GM19239 (cell line): ENCODE measurements at places on chromosomes 11 and 22.
A peak's percentile ranks its signal among the peaks of the same experiment; 100 is the strongest.

- DNase-seq = no peak
Measured at GRCh38 chr11:9747828-9748227, 84.0 kb downstream of the SWAP70 start.

- DNase-seq = no peak
Measured at GRCh38 chr11:35980686-35981390, 37.0 kb downstream of the LDLRAD3 start.

DNA sequence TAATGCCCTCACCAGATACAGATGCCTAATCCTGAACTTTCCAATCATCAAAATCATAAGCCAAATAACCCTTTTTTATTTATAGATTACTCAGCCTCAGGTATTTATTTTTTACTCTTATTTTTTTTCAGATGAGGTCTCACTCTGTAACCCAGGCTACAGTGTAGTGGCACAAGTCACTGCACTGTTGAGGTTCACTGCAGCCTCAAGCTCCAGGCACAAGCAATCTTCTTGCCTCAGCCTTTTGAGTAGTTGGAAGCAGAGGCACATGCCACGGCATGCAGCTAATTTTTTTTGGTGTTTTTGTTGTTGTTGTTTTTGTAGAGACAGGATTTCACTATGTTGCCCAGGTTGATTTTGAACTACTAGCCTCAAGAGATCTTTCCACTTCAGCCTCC lies 49.5 kb downstream of the TTC28 start:
- DNase-seq = no peak

DNA sequence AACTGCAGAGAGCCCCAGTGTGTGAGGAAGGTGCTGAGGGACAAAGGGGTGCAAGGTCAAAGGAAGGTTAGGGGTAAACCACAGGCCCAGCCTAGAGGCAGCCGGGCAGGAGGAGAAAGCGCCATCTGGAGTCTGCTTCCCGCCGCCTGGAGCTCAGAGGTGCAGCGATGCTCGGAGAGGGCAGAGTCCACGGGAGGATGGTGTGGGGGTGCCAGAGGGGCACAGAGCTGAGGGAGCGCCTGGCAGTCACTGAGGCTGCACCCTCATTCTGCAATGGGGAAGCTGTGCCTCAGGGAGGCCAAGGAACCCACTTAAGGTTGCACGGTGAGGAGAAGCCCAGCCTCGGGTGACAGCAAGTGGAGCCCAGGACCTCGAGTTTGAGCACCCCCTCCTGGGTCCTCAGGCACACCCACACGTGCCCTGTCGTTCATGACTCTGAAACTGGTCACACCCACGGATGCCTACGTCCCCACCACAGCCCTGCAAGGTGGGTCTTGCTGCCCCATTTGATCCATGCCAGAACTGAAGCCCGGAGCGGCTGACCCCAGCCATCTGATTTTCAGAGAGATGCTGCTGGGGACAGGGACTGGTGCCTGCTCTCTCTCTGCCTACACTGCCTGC lies 1.6 kb downstream of the IL2RB start:
- DNase-seq = no peak

- no peak for DNase-seq
Measured at GRCh38 chr11:86230921-86231434, 13.6 kb upstream of the EED start.

DNA sequence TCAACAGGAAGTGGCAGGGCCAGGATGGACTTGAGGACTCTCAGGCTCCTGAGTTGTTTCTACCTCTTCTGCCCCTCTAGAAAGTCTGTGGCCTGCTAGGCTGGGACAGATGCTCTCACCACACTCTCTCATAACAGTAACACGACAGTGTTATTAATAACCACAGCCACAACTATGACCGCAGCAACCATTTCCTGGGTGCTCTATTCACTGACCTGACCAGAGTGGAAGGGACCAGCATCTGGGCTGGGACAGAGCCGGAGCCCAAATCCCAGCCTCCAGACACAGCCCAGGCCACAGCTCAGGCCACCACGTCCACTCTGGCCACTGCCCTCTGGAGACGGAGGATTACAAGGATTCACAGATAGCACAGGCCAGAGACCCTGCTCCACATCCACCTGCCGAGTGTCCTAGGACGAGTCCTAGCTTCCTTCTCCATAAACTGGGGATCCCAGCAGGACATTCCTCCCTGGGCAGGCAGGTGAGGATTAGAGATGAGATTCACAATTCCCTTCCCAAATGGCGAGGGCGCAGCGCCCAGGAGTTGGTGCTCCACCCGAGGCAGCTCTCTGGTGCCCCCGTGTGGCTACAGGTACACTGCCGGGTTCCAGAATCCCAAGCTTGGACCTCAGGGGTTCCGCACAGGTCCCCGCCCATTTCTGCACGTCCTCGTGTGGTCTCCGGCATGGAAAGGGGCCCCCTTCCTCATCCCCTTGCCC lies 7.1 kb downstream of the PNPLA5 start:
- DNase-seq = peak; percentile 71

GRCh38 chr11:9066433-9066925 lies 24.9 kb downstream of the SCUBE2 start:
- no peak for DNase-seq

GRCh38 chr11:75346296-75346695 lies 5.2 kb downstream of the ARRB1 start:
- no peak for DNase-seq

DNA sequence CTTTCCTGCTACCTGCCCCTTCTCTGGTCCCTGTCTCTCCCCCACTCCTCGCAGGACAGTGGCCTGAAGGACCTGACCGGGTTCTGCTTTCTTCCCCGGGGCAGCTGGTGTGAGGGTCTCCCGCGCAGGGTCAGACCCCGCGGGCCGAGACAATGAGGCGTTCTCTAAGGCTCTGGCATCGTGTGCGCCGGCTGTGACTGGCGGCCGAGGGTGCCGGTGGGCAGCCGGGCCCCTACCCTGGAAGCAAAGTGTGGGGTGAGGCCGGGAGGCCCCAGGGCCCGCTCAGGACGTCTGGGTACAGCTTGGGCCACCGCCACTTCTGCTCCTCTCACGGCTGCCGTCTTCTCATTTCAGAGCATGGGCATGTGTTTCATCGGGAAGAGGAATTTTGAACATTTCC lies 16.3 kb downstream of the TRMU start:
- no peak for DNase-seq

DNA sequence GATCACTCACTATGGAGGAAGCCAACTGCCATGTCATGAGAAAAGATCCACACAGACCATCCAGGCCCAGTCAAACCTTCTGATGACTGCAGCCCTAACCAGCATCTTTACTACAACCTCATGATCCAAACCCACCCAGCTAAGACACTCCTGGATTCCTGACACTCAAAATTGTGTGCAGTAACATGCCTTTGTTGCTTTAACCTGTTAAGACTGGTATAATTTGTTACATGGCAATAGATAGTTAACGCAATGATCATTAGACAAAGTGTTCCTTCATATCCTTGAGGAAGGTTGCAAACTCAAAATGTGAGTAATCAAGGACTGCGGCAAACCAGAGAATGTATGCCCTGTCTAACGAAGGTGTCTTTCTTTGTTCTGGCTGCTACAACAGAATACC lies 47.1 kb upstream of the CSNK2A3 start:
- no peak for DNase-seq

GRCh38 chr11:79227767-79228755 lies 212.8 kb downstream of the TENM4 start:
- DNase-seq = no peak

DNA sequence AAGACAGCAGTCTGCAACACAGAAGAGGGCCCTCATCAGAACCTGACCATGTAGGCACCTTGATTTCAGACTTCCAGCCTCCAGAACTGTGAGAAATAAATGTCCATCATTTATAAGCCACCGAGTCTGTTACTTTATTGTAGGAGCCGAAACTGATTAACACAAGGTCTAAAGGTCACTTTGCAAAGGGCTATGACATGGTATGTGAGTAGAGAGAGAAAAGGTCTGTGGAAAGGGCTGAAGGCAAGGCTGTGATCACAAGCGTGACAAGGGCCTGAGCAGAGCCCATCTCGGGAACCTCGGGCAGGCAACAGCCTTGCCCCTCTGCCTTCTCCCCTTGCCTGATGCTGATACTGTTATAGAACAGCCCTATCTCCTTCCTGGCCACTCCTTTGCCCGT lies 73.4 kb upstream of the TEAD1 start:
- DNase-seq = no peak

DNA sequence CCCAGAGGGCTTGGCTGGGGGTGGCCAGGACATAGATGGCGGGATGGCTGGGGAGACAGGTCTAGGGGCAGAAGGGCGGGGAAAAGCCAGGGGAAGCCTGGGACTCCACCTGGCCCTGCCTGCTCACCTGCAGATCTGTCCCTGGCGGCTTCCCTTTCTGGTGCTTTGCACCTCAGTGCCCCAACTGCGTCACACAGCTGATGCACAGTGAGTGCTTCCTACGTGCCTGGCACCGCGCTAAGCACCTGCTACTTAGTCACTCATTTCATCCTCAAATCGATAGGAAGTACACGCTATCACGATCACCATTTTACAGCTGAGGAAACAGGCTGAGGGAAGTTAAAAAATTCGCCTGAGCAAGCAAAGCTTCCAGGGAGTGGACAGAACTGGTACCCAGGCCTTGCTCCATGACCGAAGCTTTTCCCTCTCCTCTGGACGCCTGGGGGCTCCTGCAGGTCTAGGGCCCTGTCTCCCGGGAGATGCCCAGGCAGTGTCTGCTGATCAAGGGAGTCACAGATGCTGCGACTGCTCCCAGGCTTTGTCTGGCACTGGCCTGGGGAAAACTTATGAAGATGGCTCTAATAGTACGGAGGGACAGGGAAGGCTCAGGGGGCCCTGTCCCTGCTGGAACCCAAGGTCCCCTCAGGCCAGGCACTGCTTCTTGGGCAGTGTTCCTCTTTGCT lies 63.0 kb upstream of the TTLL12 start:
- DNase-seq = no peak

GRCh38 chr11:30775233-30775522 lies 189.0 kb upstream of the MPPED2 start:
- no peak for DNase-seq

- no peak for DNase-seq
Measured at GRCh38 chr11:43298397-43298796, 13.4 kb upstream of the API5 start.

GRCh38 chr11:88626216-88626615 lies 288.7 kb upstream of the CTSC start:
- no peak for DNase-seq

DNA sequence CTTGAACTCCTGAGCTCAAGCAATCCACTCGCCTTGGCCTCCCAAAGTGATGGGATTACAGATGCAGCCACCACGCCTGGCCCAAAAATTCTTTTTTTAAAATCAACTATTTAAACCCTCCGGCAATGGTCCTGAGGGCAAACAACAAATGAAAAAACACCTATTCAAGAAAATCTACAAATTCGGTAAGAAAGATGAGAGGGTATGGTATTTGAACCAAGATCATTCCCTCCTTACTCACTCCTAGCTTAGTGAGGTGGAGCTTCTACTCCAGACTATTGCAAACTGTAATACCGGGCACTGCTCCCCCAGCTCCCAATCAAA lies 2.1 kb downstream of the NF2 start:
- no peak for DNase-seq

DNA sequence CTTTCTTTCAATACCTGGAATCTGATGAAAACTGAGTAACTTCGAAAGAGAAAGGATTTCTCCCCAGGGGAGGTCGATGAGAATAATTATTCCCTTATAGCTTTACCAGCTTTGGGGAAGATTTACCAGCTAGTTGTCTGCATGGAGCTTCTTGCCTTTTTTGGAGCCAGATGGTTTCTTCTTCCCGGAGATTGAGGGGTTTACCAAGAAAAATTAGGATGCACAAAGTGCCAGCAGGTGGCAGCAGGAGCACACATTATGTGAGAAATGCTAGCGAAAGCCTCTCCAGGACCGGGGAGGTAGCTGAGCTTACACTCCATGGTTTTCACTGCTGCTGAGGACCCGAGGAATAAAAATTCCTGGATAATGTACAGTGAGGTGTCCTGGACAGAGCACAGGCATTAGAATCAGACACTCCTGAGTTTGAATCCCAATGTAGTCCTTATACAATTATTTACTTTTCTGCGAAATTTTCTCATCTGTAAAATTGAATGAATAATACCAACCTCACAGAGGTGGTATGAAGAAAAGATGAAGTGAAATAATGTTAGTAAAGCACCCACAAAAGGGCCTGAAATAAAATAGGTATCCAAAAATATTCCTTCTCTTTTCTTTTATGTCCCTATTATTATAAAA lies 46.0 kb upstream of the PARVA start:
- DNase-seq = peak; percentile 15

DNA sequence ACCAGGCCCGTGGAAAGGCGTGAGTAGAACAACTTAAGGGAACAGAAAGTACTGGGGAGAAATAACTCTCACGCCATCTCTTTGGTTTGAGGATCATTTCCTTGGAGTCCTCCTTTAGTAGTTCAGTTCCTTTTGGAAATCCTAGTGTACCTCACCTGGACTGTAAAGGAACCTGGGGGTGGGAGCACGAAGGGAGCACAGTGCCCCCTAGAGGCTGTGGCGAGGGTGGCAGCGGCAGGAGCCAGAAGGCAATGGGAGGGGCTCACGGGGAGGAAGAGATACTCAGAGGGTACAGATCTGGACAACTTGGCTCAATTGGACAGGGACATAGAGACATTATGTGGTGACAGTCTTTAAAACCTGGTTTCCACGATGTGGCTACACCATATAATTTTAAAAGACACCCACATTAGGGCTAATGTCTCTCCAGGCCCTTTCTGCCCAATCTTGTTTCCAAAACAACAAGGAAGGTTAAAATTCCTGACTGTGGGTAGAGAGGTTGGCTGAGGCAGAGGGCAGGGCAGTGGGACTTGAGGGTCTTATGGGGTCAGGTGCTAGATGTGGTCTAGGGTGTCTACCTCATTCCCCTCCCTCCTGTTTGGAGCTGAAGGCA lies 87.0 kb downstream of the CSNK2A3 start:
- DNase-seq = peak; percentile 61

DNA sequence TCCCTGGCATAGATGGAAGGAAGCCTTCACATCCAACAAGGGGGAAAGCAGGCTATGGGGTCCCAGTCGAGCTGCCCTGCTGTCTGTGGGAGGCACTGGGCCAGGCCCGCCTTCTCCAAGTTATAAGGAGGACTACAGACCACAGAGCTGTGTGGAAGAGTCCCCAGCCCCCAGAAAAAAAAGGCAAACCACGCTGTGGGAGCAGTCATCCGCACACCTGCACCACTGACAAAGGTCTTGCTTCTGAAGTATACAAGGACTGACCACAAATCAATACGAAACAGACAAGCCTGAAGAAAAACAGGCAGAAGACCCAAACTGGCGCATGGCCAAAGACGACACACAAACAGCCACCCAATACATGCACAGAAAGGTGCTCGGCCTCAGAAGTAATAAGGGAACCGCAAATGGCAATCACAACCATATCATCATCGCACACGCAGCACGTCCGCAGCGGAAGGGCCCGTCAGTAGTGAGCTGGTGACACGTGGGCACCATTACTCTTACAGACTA lies 384.1 kb downstream of the CTTN start:
- no peak for DNase-seq

- DNase-seq = no peak
Measured at GRCh38 chr22:48592066-48592345, 1235.7 kb downstream of the BRD1 start.
